Mammary epithelial cell (primary cell): ENCODE measurements at places on chromosomes 13 and 19. TPM values are rescaled to one million over a fixed set of nuclear protein-coding genes. Genes with fewer than 3 reads are reported as not detected.

DNA sequence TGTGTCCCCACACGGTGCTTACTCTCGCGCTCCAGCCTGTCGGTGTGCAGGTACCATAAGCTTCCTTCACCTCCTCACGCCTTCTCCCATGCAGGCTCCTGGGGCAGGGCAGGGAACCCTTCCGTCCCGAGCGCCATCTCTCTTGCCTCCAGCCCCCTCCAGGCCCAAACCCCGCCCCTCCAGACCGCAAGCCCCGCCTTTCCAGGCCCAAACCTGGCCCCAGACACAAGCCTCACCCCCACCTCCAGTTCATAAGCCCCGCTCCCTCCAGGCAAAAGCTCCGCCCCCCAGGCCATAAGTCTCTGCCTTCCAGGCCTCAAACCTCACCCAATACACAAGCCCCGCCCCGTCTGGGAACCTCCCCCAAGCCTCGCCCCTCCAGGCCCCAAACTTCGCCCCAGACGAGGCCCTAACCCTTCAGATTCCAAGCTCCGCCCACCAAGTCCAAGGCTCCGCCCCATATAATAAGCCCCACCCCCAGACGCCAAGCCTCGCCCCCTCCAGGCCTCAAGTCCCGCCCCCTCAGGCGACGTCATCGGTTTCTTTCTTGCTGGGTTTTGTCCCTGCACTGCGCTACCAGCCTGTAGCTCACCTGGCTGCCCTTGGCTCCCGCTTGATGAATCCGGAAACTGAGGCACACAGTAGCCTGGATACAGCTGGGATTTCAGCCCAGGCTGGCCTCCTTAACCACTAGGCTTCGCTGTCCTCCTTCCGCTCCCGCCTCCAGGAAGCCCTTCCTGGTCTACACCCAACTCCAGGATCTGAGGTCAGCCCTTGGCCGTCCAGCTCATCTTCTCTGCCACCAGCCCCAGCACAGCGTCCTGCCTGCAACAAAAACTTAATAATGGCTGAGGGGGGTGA is 16.1 kb downstream of the MKNK2 start:
- no peak for DNase-seq

- no peak for DNase-seq
These were observed 98.1 kb downstream of the SERP2 start for GRCh38 chr13:44471686-44472085.

- no peak for DNase-seq
These were observed 6.5 kb downstream of the CARS2 start for GRCh38 chr13:110699148-110700145.

- DNase-seq: peak; percentile 77
These were observed 54.9 kb upstream of the SACS start for GRCh38 chr13:23488442-23488841.

DNA sequence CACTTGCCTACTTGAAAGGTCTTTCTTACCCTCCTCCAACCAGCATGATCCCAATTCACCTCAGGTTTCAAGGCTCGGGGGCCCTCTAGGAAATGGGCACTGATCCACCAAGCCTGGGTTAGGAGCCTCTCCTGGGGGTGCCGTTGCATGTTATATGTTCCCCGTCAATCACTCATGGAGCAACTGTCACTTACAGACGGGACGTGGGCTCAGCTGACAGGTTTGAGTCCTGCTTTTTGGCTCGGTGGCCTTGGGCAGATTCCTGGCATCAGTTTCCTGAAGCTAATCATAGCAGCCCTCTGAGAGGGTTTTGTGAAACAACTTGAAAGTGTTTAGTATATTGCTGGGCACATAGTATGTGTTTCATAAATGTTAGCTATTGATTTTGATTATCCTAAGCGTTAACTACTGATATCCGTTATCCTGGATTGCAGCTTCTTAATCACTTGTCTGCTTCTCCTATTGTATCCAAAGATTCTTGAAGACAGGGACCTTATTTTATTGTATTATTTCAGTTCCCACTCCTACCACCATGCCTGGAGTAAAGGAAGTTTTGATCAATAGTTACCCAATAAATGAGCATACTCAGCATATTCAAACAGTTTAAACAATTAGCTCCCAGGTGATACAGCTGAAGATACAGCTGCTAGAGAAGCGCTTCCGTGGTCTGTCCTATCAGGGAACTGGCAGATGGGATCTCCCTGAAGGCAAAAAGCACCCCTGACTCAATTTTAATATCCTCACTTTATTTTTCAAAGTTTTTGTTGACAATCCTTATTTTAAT is 57.9 kb downstream of the RFC3 start:
- DNase-seq: no peak

DNA sequence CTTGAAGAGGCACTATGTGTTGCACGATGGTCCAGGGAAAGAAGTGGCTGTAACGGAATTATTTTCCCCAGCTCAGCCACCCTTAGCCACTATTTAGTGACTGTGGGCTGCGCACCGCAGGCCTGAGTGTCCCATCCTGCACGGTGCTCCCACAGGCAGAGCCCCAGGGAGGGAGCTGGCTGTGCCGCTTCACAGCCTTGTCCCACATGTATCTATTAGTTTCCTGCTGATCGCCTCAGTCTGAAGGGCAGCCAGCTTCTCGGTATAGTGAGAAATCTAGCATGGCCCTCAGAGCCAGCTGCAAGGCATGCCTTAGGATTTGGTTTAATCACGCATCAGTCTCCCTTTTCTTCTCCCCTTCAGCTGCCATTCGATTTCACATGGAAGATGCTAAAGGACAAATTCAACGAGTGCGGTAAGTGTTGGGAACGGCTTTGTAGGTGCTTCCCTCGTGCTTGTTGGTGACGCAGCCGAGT is 15.7 kb downstream of the PRAM1 start:
- DNase-seq: no peak

DNA sequence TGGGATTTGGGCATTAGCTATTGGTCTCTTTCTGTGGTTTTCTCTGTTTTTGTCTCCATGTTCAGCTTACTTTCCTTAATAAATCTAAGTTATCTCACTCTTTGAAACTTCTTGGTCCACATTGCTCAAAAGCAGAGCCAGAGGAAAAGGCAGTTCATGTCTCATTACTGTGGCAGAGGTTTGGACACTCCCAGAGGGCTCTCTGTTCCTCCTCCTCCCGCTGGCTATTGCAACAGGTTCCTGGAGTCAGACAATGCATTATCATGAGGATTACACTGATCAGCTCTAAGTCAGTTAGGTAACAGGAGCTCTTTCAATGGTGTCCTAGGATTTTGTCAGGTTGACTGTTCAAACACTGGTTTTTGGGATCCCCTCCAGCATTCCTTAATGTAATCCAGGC is 298.8 kb downstream of the NDFIP2 start:
- DNase-seq: peak; percentile 82

DNA sequence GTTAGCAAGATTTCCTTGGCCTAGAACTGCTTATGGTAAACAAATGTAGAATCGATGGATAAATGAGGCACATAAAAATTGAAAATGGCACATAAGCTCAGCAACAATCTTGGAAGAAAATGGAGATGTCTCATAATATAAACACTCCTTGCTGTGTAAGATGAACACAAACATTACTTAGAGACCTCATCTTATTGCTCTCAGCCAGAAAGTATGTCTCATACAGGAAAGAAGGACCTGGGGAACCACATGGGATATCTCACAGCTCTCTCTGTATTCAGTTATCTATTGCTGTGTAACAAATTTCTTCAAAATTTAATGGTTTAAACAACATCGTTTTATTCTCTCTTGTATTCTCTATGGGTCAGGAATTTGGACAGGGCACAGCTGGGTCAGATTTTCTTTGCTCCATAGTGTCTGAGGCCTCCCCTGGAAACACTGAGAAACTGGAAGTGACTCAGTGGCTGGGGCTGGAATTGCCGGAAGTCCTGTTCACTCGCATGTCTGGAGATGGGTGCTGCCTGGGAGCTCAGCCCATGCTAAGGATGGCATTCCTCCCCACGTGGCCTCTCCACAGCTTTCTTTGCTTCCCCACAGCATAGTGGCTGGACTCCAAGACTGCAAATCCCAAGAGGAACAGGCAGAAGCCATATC is 105.1 kb downstream of the NUFIP1 start:
- DNase-seq: peak; percentile 22

- DNase-seq: no peak
These were observed 111.6 kb upstream of the FNDC3A start for GRCh38 chr13:48864100-48864499.

GRCh38 chr19:51166846-51167490 is 24.9 kb downstream of the SIGLEC7 start:
- no peak for DNase-seq

- DNase-seq: no peak
These were observed 90.6 kb downstream of the PCDH9 start for GRCh38 chr13:67139551-67139950.

DNA sequence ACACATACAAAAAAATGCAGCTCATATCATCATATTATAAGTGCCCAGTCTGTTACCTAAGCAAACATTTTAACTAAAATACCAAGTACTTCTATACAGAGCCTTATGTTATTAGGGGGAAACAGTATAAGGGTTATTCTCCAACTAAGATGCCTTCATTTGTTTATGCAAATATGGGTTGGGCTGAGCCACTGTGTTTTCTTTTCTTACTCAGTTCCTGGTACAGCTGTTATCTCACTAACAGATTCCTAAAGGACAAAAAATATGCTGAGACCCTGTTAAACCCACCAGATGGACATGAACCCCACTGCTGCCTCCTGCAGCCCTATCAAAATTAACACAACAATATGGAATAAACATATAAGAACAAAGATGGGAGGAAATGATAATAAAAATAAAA is 34.5 kb upstream of the SMAD9 start:
- DNase-seq: no peak

DNA sequence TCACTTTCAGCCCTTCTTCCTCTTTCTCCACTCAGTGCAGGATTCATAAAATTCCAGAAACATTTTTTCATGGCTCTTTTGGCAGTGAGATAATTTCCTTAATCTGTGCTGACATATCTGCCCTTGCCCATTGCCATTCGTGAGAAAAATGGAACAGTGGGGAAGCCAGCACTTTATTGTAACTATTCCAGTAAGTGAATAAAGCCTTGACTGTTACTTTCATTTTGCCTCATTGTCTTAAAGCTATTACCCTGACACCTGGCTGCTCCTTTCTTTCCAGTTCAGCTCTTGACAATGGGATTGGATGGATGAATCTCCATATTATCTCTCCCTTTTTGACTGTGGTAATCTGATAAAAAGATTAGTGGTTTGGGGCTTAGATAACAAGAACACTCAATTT is 1068.1 kb upstream of the PCDH20 start:
- DNase-seq: no peak

GRCh38 chr13:52862358-52863206 is 14.1 kb upstream of the PCDH8 start:
- no peak for DNase-seq

- no peak for DNase-seq
These were observed 12.1 kb downstream of the KCNC3 start for GRCh38 chr19:50317115-50317514.

DNA sequence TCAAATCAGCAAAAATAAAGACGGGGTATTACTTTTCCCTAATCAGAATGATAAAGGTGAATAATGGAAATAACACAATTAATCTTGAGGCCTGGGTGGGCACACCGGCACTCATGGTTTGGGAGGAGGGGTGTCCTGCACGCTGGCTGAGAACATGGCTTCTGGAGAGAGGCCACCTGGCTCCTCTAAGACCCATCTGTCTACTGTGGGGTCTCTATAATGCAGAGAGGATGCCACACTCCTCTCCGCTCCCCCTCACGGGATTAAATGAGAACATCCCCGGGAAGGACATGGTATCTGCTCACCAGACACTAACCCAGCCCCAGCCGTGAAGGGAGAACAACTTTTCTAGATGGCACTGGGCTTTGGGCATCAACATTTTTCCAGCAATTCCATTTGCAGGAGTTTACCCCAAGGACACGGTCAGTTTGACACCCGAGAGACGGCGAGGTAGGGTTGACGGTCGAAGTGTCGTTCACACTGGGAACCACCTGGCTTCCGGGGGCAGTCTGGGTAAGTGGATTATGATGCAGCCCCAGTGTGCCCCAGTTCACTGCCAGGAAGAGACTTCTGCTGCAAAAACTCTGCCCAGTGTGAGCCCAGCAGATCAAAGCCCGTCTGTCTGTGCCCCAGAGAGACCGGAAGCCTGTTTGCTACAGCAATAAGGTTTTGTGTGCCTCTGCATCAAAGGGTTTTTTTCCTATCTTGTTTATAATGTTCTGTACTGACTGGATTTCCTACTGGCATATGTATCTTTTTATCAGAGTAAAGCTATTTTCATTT is 56.6 kb downstream of the CEBPG start:
- no peak for DNase-seq

- no peak for DNase-seq
These were observed 58.3 kb downstream of the ZMYM2 start for GRCh38 chr13:20016649-20017364.

DNA sequence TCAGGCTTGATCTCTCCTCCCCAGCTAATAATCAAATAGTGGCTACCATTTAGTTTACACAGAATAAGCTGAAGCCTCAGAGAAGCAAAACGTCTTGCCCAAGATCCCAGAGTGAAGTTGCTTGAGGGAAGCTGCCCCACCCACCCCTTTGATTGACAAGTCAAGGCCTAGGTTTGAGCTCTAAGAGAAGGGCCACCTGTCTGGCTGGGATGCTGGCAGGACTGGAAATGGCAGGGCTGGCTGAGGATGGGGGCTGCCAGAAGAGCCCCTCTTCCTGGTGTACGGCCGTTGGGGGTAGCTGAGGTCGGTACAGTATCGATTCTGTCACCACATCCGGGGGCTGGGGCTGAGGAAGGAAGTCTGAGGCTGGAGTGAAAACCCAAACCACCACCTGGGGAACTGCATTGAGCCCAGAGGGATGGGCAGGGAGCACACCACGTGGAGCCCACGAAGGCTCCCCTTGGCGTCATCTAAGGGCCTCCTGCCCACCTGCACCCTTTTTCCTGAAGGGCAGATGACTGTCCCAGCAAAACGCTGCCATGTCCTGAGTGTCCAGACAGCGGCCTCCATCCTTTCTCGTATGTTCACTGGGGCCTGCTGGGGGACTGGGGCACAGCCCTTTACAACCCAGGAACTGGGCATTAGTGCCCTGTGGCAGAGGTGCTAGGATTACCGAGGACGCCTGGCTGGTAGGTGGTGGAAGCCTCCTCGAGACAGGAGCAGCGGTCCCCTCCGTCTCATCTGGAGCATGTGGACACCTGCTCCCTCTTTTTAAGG is 1.4 kb upstream of the PRKD2 start:
- DNase-seq: no peak

DNA sequence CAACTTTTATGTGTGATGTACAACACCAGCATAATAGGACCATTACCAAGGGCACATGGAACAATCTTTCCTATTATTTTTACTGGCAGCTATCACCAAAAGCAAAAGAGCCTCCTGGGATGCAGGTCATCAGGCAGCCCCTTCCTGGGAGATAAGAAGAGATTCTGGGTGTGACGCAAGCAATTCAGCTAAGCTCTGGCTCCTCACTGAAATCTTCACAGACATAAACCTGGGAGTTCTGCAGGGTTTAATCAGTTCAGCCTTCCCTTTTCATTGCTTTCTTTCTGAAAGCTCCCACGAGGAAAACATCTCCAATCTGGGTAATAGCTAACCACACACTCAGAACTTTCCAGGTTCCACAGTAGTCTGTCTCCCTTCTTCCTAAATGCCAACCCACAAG is 341.1 kb downstream of the ENOX1 start:
- no peak for DNase-seq

The LGALS4 gene
- polyA plus RNA-seq: 0.20 TPM

The CLEC17A gene
- 0.08 TPM for polyA plus RNA-seq

The AXL gene
- 57.3 TPM for polyA plus RNA-seq

The SELENOV gene
- not detected for polyA plus RNA-seq

The ZNF850 gene
- 0.97 TPM for polyA plus RNA-seq

The LRRC63 gene
- 0.03 TPM for polyA plus RNA-seq

The KLK10 gene
- 232 TPM for polyA plus RNA-seq

The MATK gene
- not detected for polyA plus RNA-seq
